Activated T-helper 9 cell treated with anti-CD3 and anti-CD28 coated beads, Interleukin-2, amount 50 U/mL, for 16 hours (primary cell): ENCODE measurements at places on chromosomes 3 and 15.

DNA sequence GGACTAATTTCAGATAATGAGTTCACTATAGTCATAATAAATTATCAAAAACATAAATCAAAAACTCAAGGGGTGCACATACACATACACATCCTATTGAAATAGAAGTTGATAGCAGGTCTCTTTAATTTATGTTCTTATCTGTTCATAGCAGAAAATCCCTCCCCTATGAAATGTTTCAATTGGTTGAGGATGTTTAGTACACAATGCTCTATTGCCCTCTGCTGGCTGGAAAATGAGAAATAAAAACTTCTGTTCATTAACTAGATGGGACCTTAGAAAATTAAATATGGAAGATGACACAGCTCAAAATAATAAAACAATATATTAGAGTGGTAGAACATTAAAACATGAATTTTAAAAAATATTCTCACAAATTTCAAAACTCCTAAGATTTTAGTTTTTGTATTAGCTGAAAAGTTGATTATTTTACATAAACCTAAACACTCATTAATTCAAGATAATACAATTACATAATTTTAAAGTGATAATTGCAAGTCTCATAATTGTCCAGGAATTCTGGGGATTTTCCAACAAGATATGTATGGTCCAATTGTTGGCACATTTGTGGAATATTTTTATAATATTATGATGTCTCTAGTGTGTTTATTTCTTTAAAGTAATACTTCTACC, 735.0 kb downstream of the ROBO1 start:
- no peak for DNase-seq

- no peak for DNase-seq
Observed at GRCh38 chr3:10269443-10269842, 21.2 kb downstream of the TATDN2 start.

GRCh38 chr3:107632576-107632975, 109.8 kb downstream of the BBX start:
- no peak for DNase-seq

- no peak for DNase-seq
Observed at GRCh38 chr15:65310431-65311137, 6.1 kb downstream of the RNU5B-1 start.

DNA sequence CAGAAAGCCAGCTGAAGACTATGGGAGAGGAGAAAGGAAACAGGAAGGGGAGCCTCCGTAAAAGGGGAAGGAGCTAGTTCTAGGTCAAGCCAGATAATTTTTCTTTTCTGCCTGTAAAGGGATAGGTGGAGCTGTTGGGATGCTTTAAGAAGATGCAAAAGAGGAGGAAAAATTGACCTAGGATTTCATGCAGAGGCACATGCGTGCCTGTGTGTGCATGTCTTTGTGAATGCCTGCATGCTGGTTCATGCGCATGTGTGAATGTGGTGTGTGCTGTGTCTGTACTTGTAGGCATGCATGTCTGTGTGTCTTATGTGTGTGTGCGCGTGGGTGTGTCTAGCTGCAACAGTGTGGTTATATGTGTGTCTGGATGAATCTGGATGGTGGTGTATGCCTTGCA, 27.3 kb downstream of the CCDC33 start:
- DNase-seq = no peak

DNA sequence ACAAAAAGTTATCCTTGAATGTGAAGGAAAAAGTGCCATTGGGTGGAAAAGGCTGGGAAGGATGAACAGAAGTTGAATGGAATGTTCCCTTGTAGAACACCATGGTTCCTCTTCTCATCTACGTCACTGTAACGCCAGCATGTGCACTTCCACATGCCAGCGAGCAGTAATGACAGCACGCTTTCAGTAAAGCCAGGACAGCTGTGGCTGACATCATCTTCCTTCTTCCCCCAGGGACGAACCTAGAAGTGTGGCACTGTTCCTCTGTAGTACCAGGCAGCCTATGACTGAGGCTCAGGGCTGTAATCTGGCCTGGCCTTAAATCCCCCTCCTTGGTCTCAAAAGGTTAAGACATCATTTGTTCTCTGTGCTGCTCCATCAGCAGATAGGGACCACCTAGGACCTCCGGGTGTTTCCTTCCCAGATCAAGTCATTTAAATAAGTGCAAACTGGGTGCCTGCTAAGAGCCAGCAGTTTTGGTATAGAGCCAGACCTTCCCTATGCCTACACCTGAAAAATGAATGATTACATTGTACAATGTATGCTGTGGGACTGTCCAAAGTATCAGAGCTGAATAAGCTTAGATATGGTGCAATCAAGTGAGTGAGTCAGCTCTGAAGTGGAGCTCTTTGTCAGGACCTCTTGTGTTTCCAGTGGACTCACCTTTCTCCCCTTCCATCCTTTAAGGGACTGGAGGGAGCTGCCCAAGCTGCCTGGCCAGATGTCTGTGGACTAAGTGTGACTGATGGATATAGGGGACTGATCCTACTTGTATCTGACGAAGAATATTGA, 5.6 kb upstream of the SRPRB start:
- DNase-seq = no peak

DNA sequence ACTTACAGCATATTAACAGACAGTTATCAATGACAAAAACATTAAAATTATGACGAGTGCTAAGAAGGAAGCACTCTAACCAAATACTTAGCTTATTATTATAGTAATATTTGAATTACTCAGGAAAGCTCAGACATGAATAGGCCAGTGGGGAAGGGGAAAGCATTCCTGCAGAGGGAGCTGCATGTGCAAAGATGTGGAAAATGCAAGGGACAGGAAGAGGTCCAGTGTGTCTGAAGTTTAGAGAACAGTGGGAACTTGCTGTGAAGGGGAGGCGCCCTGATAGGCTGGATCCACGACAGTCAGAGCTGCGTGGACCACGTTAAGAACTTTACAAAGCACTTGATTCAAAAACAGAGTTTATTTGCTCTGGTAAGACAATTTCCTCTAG, 1.2 kb upstream of the SPICE1 start:
- no peak for DNase-seq
